ENCODE measurements at places on chromosomes 5 and 9. TPM values are rescaled to one million over a fixed set of nuclear protein-coding genes. Genes with fewer than 3 reads are reported as not detected.

The BNC2 gene
- total RNA-seq = not detected

The DNM1 gene
- total RNA-seq = 0.36 TPM

The ARHGEF39 gene
- 16.0 TPM for total RNA-seq

The DRD1 gene
- not detected for total RNA-seq

The BTNL9 gene
- total RNA-seq = not detected

The KCNMB1 gene
- not detected for total RNA-seq

The LCP2 gene
- 259 TPM for total RNA-seq

The ZFP37 gene
- 1.4 TPM for total RNA-seq

The OTULINL gene
- total RNA-seq = 21.1 TPM

The CYLC2 gene
- total RNA-seq = not detected

The HTR1A gene
- total RNA-seq = not detected

The SLC6A3 gene
- total RNA-seq = not detected

All from activated CD8-positive, alpha-beta T cell treated with anti-CD3 and anti-CD28 coated beads for 36 hours (primary cell).